GF-D8 (cell line): ENCODE measurements at places on chromosomes 7 and 10.

- no peak for DNase-seq
These were observed 7.8 kb downstream of the NOD1 start for GRCh38 chr7:30470771-30471170.

DNA sequence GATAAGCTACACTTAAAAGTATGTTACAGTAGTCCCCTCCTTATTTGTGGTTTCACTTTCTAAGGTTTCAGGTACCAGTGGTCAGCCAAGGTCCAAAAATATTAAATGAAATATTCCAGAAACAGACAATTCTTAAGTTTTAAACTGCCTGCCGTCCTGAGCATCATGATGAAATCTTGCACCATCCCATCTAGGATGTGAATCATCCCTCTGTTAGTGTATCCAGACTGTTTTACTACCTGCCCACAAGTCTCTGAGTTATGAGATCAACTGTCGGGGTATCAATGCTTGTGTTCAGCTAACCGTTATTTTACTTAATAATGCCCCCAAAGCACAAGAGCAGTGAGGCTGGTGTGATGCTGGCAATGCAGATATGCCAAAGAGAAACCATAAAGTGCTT, 11.4 kb downstream of the KDM7A start:
- DNase-seq: no peak

DNA sequence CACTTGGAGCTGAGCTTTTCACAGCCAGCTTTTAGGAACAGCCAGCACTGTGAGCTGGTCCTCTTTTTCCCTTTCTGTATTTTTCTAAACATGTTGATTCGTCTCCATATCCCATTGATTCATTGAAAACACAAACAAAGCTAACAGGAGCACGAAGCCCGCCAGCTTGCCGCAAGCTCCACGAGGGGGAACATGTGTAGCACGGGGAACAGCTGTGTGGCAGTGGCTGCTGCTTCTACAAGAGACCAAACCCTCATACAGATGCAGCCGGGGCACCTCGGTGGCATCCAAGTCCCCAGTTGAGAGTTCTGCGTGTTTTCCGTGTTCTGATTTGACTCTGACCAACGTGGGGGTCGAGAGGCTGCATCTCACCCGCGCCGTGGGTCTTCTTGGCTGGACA, 80.8 kb upstream of the SH2B2 start:
- DNase-seq: no peak

- DNase-seq: no peak
These were observed 121.1 kb downstream of the MALRD1 start for GRCh38 chr10:19169684-19170083.

DNA sequence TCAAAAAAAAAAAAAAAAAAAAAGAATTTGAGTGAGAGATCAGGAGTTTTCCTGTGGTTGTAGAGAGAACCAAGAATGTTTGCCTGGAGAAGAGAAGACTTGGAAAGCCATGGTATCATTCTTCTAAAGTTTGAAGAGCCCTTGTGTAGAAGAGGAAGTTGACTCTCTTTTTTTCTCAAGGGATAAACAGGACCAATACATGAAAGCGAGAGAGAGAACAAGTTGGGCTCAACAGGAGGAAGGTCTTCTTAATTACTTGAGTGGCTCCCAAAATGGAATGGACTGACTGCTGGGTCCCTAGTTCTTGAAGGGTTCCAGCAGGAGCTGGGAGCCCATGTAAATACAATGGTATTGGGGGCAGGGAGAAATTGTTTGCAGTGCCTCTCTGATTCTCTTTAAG, 173.3 kb upstream of the ADO start:
- no peak for DNase-seq

- no peak for DNase-seq
These were observed 20.7 kb downstream of the ZMIZ2 start for GRCh38 chr7:44769376-44769775.

- DNase-seq: no peak
These were observed 52.5 kb upstream of the VKORC1L1 start for GRCh38 chr7:65820287-65820950.

DNA sequence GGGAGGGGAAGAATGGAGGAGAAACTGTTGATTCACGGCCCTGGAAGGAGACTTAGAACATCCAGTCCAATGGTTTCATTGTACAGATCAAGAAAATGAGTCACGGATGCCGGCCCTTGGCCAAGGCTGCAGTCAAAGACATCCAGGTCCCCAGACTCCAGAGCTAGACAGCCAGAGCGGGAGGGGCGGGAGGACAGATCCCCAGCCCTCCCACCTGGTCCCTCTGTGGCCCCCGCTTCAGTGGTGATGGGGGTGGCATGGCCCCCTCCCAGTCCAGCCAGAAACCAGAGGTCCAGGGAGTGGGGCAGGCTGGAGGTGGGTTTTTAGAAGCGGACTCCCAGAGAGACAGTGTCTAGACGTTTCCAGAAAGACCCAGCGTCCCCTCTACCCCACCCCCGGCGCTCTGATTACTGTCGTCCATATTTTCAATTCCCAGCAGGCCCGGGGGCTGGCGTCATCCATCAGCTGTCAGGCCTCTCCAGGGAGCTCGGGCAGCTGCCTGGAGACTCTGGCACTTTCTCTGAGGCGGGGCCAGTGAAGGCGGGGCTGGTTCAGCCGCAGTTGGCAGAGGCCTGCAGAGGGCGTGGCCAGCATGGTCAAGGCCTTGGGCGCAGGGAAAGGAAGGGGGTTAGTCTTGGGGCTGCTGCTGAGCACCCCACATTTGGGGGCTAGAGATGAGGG, 8.0 kb upstream of the HSPB1 start:
- DNase-seq: no peak

- DNase-seq: no peak
These were observed 126.9 kb downstream of the SLC16A9 start for GRCh38 chr10:59582780-59583179.

- DNase-seq: no peak
These were observed 11.3 kb downstream of the GPRIN2 start for GRCh38 chr10:46544989-46545791.

DNA sequence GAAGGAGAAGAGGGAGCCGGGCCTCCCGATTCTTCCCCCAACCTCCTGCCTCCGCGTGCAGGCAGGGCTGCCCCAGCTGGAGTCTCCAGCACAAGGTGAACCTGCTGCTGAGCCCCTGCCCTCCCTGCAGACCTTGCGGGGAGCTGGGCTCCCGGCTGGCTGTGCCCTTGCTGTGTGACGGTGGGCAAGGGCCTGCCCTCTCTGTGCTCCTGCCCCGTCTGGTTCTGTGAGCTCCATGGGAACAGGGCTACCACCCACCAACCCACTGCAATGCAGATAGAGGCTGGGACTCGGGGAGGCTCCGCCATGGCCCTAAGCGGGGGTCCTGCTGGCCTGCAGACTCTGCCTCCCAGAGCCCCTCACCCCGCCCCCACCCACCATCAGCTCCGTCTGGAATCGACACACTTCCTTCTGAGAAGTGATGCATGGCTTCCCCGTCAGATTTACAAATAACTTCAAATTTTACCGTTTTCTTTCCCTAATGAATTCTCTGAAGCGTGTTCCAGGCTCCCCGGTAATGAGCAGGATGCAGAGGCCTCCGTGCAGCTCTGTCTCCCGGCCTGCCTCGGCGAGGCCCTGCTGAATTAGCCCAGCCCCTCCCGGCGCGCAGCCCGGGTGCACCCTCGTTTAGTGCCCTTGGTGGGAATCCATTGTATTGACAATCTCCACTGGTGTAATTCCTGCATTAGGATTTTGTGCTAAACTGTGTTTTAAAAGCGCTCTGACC, 111.0 kb downstream of the MICALL2 start:
- no peak for DNase-seq

- no peak for DNase-seq
These were observed 291.4 kb downstream of the PTPRN2 start for GRCh38 chr7:158295966-158296797.

GRCh38 chr10:82056391-82056790, 181.4 kb downstream of the NRG3 start:
- no peak for DNase-seq

GRCh38 chr10:132910186-132910880, 32.0 kb downstream of the CFAP46 start:
- no peak for DNase-seq

DNA sequence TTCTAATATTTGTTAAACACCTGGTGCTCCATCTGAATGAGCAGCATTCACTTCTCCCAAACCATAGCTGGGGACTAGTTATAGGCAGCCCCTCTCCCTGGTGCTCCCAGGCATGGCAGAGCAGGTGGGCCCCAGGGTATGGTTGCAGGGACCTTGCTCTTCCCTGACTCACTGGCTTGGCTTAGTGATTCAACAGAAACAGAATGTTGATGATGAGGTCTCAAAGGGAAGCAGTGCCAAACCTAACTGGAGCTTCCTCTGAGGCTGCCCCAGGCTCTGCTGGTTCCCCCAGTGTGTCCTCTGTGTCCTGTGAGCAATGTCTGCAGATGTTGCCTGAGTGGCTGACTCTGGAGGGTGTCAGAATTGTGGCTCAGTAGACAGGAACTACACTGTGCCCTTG, 3.7 kb downstream of the GPR26 start:
- no peak for DNase-seq

DNA sequence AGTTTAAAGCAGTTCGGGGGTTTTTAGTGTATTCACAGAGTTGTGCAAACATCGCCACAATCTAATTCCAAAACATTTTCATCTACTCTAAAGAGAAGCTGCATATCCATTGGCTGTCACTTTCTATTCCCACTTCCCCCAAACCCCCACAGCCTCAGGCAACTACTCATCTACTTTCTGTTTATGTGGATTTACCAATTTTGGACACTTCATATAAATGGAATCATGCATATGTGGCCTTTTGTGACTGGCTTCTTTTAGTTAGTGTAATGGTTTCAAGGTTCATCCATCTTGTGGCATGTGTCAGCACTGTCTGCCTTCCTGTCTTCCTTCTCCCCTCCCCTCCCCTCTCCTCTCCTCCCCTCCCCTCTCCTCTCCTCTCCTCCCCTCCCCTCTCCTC, 78.5 kb upstream of the FZD1 start:
- DNase-seq: no peak

GRCh38 chr10:89389254-89389653, 3.2 kb upstream of the IFIT1 start:
- DNase-seq: no peak

- no peak for DNase-seq
These were observed 21.7 kb upstream of the TSGA13 start for GRCh38 chr7:130708001-130708400.

DNA sequence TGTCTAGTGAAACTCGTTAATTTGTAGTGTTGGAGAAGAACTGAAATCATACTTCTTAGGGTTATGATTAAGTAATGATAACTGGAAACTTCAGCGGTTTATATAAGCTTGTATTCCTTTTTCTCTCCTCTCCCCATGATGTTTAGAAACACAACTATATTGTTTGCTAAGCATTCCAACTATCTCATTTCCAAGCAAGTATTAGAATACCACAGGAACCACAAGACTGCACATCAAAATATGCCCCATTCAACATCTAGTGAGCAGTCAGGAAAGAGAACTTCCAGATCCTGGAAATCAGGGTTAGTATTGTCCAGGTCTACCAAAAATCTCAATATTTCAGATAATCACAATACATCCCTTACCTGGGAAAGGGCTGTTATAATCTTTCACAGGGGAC, 187.6 kb downstream of the CFTR start:
- no peak for DNase-seq

DNA sequence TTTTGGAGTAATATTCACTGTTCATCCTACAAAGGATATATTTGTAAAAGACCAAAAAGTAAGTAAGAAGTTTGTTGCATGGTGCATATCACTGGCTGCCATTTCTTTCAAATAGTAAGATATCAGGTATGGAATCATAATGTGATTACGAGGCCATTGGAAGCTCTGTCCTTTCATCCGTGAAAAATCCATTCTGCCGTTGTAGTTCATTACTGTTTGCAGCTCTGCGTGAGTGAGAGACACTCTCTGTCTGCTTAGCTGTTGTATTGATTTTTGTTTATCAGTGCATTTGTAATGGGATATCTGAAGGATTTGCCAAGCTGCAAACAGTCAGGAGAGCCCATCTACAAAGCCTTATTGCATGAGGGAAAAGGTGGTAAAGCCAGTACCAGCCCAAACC, 44.1 kb upstream of the SLC39A12 start:
- DNase-seq: no peak

DNA sequence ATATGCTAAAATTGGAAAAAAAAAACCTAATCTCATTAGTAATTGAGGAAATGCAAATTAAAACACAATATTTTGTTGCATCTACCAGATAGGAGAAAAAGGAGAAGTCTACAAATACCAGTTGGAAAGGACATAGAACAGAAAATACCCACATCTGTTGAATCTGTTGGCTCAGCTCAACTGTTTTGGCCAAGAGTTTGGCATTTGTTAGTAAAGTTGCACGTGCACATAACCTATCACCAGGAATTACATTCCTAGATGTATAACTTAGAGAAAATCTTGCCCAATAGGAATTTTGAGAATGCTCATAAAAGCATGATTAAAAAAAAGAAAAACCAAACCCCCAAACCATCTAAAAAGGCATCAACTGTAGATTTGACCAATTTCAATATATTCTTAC, 282.1 kb upstream of the BMPER start:
- no peak for DNase-seq

- DNase-seq: no peak
These were observed 49.2 kb downstream of the CUL2 start for GRCh38 chr10:35040760-35041501.

DNA sequence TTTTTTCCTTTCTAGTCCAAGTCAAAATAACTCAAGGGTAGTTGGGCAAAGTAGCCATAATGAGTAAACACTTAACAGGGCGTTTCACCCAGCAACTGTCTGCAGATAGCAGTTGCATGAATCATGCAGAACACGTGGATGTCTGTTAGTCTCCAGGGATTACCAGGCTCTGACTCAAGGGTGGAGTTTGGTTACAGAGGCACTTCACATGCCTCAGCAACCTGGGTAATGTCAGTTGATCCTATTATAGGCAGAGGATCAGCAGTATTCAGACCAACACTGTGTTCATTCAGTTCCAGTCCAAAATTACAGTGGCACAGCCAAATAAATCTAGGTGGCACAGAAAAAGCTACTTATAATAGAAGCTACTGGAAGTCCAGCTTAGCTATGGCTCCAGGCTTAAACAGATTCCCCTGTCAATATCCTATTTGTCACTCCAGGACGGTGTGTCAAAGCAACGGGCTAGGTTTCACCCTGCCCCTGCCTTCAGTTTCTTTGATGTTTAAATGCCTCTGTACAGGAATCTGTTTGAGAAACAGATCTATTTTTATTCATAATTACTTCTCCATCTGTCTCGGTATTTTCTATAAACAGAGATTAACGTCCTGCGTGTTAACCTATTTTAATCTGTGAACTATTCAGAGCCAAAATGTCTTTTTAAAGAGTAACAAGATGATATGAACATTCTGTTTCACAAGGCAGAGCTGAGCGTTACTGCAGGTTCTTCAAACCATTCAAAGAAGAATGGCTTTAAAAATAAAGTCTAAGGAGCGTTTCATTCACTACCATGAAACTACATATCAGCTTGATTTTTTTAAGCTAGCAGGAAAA, 162.6 kb upstream of the AKR1E2 start:
- no peak for DNase-seq

DNA sequence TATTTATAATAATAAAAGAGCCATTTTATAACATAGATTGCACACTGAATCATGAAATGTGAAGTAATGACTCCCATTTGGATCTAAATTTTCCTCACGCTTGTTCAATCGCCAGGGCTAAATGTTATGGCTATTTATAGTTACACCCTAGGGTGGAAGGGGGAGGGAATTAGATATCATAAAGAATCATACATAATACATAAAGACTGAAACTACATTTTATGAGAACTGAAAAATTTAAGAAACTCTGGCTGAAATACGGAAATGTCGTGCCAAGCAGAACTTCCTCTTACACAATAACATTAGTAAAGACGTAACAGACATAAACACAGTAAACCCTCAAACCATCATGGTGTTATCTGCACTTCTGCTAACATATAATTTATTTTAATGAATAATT, 327.5 kb upstream of the PHF14 start:
- DNase-seq: peak; percentile 26

- no peak for DNase-seq
These were observed 576.5 kb downstream of the PTPRN2 start for GRCh38 chr7:158010961-158011693.
